ENCODE measurements at places on chromosomes 1 and 21.

GRCh38 chr1:53285969-53286760 lies 41.7 kb downstream of the LRP8 start:
- DNase-seq = no peak

GRCh38 chr1:36885540-36886357 lies 148.6 kb downstream of the GRIK3 start:
- no peak for DNase-seq

DNA sequence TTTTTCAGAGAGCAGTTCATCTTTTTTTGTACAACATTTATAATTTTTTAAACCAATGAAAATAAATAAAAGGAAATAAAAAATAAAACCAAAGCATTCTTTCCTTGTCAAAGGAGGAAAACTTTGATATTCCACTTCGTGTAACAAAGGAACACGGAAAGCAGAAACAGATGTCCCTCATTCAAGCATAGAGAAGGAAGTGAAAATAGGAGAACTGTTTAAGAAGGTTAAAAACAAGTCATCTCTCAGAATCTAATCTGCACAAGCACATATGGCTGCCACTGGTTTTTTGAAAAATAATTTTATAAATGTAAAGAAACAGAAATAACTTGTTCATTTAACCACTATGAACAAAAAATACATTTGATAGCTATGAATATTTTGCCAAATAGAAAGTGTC lies 35.9 kb upstream of the ZNF644 start:
- peak; percentile 32 for DNase-seq

DNA sequence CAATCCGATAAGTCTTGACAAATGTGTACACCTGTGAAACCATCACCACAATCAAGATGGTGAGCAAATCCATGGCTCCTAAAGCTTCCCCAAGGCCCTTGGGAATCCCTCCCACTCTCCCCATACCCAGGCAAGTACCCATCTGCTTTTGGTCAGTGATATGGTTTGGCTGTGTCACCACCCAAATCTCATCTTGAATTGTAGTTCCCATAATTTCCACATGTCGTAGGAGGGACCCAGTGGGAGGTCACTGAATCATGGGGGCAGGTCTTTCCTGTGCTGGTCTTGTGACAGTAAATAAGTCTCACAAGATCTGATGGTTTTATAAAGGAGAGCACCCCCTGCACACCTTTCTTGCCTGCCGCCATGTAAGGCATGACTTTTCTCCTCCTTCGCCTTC lies 14.6 kb upstream of the GUCA2B start:
- DNase-seq = peak; percentile 16

GRCh38 chr1:153791648-153792253 lies 16.5 kb downstream of the SLC27A3 start:
- DNase-seq = peak; percentile 97

GRCh38 chr1:67559222-67559700 lies 125.7 kb upstream of the GADD45A start:
- DNase-seq = no peak

DNA sequence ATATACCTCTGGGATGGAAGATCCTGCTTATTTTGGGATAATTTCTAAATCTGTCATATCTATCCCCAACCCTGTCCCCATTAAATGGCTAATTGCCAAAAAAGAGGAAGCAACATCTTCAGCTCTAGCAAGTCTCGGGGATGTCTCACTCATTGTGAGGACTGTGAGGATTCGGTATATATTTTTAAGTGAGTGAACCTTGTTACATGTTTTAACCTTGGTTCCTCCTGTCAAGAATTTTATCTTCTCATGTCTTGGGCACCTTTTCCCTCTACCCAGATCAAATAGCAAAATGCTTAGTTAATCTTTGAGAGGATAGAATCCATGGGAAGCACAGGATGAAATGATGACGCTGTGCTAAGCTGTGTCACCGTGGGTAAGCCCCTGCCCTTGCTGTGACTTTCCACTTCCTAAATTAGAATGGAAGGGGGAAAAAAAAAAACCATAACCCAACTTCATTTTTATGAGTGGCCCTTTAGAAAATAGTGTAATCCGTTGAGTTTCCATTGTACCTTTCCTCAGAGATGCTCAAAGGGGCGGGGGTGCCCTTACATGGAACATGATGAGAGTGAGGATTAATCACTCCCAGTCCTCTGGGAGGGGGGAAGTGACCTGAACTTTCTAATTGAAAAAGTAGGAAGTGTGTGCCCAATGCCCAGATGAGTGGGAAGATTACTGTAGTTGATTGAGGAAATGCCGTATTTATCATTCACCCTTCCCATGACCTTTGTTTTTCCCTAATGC lies 7.6 kb downstream of the ATP1A1 start:
- DNase-seq = peak; percentile 92

GRCh38 chr1:17246971-17247370 lies 1.9 kb upstream of the PADI3 start:
- DNase-seq = peak; percentile 9

GRCh38 chr1:76892675-76893074 lies 25.4 kb downstream of the ST6GALNAC5 start:
- DNase-seq = no peak

GRCh38 chr21:38165466-38166172 lies 91.2 kb upstream of the KCNJ15 start:
- no peak for DNase-seq

DNA sequence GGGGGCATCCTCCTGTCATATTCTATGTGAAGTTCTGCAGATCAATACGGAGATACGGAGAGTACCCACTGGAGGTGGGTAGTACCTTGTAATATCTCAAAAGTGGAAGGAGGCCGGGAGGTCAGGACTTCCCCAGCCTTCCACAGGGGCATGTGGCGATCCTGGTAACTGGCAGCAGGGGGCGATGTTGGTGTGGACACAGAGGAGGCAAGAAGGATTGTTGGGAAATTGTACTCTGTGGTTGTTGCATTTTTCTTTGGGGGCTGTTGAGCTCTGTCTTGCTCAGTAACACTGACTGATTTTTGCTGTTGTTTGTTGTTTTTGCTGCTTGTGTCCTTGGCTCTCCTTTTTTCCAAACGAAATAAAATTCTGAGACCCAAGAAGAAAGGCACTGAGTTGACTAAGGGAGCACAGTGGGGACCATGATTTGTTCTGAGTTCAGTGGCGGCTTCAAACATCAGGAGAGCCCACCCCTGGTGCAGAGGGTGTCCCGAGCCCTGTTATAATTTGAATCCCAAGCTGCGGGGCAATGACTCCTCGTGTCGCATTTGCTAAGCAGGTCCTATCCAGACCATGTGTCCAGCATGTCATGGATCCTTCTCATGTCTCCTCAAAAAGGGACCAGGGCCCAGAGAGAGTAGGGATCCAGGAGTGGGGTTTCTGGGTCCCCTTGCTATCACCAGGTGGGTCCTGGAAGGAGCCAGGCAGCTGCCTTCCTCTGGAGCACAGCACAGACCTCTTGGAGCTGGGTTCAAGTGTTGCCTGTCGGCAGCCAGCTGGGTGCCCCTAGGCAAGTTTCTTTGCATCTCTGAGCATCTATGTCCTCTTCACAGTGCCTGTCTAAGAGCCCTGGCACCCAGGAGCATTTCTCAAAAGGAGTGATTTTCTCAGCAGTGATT lies 22.8 kb downstream of the LHX4 start:
- peak; percentile 84 for DNase-seq
